ENCODE measurements at places on chromosomes 4 and X.

DNA sequence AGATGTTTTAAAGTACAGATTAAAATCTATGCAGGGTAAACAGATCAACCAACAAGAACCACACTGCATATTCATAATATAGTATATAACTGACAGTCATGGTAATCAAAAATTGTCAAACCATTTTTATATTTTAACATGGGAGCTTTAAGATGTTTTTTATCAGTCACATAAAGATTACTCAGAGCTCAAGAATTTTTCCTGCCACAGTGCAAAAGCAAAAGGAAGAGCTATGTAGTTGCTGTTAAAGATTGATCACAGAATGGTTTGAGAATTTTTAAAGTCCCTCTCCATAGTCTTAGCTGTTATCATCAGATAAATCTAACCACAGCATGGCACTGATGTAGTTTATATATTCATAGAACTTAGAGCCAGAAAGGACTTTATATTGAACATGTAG is 8.5 kb downstream of the RAB9B start:
- DNase-seq = peak; percentile 33

- DNase-seq = no peak
These were observed 775.9 kb upstream of the FTHL17 start for GRCh38 chrX:31847773-31848172.

DNA sequence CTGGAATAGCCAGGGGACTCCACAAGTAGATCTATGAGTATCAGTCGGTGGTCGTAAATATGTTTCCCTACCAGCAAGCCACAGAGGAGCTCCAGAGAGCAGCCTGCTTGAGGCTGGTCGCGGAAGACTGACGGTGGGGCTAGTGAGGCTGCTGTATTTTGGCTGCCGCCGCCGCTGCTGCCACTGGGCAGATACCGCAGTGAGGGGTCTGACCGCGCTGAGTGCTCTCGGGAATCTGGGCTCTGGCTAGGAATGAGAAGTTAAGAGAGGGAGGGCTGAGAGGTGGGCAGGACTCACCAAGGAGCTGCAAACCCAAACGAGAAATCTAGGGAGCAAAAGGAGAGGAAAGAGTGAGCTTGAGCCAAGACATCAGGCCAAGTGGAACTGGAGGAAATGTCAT is at the start of gene EXOC1L:
Gene EXOC1L, plus strand, starts transcription at position 157 of the 400 bp plus-strand sequence. Its CDS starts 237 bp downstream, at position 394.
- DNase-seq = peak; percentile 2

- DNase-seq = no peak
These were observed 481.3 kb upstream of the ADGRL3 start for GRCh38 chr4:60718874-60719273.

DNA sequence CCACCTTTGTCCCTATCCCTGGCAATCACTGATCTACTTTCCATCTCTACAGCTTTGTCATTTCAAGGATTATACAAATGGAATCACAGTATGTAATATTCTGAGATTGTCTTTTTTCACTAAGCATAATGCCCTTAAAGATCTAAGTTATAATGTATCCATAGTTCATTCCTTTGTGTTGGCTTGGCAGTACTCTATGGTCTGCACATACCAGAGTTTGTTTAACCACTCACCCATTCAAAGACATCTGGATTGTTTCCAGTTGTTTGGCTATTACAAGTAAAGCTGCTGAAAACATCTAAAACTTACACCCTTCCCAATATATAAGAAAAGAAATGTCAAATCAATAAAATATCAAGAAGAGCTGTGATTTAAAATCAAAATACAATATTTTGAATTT is 26.0 kb upstream of the AWAT1 start:
- peak; percentile 12 for DNase-seq

GRCh38 chr4:33924239-33924638 is 2320.1 kb downstream of the ARAP2 start:
- DNase-seq = peak; percentile 84

GRCh38 chr4:39279416-39279815 is 86.7 kb downstream of the RFC1 start:
- no peak for DNase-seq

- DNase-seq = no peak
These were observed 471.3 kb upstream of the TECRL start for GRCh38 chr4:64880557-64880956.

DNA sequence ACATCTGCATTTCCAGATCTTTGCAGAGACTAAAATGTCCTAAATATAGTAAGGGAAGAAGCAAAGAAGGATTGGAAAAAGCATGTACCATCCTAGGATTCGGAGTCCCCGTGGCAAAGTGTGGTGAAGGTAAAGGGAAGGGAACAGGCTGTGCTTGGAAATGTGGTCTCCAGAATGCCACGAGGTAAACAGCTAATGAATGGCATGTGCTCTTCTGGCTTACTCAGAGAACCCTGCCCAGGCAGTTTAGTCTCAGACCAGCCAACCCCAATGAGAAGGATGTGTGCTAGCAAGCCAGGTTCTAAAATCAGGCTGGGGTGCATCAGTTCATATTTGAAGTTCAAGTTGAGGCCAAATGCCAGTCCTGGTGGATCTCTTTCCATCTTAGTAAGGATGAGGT is 113.1 kb downstream of the RS1 start:
- DNase-seq = no peak

DNA sequence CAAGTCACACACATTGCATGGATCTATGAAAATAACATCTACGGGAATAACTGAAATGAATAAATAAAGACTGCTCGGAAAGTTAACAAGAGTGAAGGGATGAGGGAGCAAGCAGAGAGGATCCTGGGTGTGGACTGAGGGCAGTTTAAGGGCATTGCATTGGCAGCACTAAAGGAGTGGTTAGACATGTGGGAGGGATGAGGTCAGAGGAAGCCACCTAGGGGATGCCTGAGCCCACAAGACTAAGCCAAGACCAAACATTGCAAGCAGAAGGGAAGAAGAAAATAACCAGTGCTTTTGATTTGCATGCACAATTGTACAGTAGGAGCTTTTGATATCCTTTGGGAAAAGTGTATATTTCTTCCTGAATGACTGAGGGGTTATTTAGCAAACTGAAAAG is 106.1 kb downstream of the MSL3 start:
- no peak for DNase-seq

DNA sequence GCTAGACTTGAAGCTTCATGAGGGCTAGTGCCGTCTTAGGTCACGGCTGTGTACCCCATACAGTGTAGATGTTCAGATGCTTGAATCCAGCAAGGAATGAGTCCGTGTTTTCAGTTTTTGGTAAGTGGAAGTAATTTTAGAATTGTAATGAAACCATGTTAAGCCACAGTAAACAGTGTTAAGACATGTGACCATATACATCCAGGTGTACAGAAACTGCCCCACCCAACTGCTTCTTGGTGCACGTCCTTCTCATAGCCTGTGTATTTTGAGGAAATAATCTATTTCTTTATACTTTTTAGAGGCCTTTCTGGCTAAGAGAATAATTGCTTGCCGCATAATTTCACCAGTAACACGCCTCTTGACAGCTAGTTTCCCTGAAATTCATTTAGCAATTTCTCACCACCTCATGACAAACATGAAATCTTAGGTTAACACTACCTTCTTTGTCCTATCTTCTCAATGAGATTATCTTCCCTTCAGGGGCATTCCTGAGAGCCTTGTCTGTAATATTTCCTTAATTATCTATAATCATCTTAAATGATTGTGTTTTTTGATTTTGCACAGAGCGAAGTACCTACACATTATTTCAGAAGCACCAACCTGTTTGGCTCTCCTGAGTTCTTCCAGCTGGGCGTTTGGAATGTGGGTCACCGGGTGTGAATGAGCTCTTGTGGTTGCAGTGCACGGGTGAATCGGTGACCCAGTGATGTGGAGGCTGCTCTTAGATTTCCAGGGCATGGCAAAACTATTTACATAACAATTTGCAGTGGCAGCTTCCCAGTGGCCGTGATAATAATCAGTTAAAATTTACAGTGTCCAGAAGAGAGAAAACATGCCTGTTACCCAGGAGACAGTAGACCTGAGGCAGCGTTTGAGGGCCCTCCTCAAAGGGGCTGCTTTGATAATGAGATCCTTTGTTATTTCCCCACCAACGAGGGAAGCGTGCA is 50.2 kb upstream of the TADA2B start:
- peak; percentile 50 for DNase-seq
